NCI-H69 (cell line): ENCODE measurements at places on chromosomes 16 and 17.

DNA sequence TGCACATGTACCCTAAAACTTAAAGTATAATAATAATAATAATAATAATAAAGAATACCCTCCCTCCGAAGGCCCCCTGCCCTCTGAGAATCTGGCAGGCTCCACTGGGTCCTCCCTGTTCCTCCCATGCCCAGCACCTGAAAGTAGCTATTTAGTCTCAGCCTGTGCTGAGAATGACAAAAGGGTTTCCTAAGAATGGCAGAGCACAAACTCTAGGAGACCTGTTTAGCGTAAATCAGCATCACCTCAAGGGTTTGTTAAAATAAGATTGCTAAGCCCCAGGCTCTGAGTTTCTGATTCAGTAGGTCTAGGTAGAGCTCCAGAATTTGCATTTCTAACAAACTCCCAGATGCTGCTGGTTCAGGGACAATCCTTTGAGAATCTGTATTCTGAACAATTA is 606.8 kb upstream of the CDH11 start:
- no peak for DNase-seq

GRCh38 chr16:11835891-11836649 is 15.3 kb downstream of the RSL1D1 start:
- peak; percentile 91 for DNase-seq

DNA sequence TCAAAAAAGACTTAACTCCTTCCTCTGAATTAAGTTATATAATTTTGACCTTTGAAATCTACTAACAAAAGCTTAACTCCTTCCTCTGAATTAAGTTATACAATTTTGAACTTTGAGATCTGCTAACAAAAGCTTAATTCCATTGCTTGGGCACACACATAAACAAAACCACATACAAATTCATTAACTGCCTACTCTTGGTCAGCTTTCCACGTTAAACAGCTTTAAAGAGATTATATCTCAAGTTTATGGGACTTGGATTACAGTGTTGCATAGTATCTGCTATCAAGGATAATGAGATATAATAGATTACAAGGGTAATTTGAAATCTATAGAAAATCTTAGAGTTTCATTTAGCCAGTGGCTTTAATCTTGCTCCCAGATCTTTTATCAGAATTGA is 23.5 kb downstream of the COX10 start:
- no peak for DNase-seq

DNA sequence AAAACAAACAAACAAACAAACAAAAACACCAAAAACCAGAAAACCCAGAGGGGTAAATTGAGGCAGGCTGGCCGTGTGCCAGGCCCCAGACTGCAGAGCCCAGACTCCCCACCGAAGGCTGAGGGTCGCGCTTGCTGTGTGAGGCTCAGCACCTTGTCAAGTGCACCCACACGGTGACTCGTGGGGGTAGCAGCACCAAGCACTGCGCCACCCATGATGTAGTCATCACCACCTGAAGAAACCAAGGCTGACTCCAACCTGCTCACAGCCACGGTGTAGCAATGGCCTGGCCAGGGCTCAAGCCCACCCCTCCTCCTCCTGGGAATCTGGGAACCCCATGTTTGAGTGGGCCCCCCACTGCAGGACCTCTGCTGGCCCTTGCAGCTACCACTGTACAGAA is 11.9 kb downstream of the MCRIP1 start:
- DNase-seq, result no peak

GRCh38 chr17:57849163-57849873 is 526 bp downstream of the MRPS23 start:
- DNase-seq, result no peak

DNA sequence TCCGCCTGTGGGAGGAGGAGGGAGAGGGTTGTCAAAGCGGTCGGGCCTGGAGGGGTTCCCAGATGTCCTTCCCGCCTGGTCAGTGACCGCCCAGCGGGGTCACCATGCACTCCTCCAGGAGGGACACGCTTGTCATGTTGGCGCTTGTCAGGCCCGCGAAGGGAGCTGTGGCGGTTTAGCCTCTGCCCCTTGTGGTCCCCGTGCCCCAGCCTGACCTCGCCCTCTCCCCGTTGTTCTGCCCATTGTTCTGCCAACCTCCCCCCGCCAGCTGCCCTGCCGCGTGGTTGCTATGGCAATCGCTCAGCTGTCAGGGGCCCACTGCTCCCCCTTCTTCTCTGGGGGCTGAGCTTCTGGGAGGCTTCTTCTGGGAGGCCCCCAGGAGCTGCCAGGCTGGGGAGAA is 146.4 kb upstream of the CIBAR2 start:
- DNase-seq, result peak; percentile 50

DNA sequence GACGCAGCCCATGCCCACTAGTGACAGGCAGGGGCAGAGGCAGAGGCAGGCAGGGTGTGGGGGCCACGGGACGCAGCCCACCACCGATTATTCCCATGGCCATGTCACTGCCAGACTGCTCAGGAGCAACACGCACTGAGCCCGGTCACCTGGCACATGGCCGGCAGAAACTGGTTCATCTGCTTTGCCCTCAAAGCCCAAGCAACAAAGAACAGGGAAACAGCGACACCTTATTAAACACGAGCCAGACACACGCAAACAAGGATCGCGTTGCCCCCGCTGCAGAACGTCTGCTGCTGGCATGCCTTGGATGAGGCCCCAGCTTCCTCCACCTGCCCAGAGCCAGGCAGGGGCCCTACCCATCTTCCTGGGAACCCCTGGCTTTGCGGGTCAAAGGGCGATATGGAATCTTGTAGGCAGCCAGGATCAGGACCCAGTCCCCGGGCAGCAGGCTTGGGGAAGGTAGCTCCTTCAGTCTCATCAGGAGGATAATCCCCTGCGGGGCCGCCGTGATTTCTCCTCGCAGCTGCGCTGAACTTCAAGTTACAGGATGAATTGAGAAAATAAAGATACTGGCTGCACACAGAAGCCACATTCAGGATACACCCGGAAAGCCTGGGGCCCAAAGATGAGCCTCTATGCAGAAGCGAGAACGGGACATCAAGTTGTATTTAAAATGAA is 4.8 kb downstream of the TBC1D16 start:
- DNase-seq, result peak; percentile 66

DNA sequence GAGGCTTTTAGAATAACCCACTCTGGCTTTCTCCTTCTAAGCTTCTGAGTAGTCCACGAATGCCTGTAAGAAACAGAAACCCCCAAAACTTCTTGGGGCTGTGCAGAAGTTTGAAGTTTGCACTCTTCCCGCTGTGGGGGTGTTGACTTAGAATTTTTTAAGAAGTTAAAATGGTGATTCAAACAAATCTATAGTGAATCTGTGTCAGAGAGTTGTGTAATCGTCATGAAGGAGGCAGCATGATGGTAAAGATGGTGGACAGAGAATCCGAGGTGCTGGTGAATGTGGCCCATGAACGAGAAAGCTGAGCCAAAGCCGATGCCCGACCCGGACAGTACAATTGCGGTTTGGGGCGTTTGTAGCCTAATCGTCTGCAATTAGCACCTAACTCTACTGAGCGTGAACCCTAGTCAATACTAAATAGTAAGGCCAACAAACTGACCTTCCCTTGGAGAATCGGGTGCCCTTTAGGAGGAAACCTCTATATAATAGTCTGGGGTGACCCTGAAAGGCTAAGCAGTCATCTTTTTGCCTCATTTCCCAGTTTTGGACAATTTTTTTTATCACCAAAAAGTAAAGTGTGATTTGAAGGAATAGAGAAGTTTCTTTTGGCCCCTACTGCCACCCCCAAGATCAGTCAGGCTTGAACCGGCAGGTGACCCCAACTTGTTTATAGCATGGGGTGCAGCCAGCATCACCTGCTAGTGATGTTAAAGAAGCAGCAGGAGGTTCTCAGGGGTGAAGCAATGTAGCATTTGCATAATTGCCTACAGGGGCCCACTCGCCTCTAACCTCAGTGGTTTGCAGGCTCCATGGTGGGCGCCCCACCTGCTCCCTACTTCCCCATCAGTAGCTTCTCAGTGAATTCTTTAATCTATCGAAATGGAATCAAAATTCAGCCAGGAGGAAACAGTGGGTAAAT is 11.2 kb downstream of the IRF8 start:
- no peak for DNase-seq

DNA sequence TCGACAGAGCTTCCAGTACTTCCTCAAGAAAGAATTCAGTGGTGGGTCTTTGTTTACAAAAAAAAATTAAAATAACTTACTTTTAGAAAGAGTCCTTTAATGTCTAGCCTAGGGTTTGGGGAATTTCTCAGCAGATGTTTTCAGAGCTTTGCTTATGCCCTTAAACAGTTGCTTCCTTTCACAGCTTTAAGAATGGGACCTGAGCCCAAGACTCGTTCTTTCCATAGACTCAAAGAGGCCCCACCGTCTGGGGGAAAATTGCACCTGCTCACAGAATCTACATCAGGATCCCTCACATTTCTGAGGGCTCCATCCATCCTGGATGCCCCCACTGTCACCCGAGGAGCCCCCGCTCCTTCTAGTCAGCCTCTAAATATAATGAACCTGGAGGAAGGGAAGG is 60.0 kb downstream of the RGS9 start:
- DNase-seq, result no peak

- DNase-seq, result peak; percentile 84
Observed at GRCh38 chr17:38508954-38509771, 80.9 kb downstream of the ARHGAP23 start.

DNA sequence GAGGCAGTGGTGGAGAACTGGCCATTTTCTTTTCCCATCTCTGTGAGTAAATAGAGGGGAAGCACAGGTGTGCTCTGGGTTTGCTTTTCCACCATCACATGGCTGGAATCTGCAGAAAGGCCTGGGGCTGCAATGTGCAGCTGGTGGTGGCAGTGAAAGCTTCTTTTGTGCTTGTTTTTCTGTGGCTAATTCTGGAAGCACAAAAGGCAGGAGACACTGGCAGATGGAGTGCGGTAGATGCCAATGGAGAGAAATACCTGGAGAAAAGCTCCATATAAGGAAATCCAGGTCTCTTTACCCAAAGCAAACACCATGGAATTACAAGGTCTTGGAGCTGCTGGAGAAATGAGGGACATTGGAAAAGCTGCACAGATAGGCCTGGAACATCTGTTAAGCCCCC is 146.9 kb downstream of the HAPSTR1 start:
- DNase-seq, result peak; percentile 30

DNA sequence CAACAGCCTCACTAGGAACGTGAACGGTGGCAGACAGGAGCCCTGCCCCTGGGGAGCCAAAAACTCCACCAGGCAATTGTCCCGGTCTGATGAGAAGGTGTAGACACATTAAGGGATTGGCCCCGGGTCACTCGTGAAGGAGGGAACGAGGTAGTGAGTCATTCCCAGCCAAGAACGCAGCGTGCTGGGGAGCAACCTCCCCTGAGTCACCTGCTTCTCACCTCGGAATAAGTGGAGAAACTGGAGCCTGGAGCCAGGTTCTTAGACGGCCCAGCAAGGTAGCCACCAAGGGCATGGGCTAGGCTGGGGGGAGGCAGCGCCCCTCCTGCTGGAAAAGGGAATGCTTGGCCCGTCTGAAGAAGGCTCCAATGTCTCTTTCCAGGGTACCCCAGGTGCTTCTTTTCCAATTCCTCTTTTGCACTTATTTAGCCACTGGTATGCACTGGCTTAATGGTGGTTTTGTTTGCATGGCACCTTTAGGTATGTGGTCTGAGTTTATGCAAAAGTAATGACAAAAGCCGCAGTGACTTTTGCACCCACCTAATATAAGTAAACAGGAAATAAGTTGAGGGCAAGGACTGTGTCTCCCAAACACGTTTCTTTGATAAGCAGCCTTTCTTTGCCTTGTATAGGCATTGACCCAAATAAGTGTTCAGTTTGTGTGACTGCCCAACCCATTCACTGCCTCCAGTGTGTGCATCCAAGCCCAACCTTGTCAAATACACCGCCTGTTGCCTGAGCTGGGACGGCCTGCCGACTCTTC is 1.8 kb upstream of the HELZ start:
- DNase-seq, result peak; percentile 64

DNA sequence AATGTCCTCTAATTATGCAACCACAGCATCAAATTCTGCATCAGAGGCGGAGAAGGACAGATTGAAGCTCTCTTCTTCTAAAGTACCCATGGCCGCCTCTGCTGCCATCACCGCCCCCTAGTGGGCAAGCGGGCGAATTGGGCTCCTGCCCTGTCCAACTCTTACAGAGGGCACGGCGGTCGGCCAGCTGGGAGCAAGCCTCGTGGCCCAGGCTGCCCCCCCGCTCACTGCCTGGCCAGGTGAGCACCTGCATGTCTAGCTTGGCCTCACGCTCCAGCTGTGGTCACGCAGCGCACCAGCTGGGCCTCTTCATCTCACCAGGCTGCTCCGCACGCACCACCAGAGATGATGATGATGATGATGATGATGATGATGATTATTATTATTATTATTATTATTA is 146.1 kb upstream of the TOM1L1 start:
- DNase-seq, result peak; percentile 17

DNA sequence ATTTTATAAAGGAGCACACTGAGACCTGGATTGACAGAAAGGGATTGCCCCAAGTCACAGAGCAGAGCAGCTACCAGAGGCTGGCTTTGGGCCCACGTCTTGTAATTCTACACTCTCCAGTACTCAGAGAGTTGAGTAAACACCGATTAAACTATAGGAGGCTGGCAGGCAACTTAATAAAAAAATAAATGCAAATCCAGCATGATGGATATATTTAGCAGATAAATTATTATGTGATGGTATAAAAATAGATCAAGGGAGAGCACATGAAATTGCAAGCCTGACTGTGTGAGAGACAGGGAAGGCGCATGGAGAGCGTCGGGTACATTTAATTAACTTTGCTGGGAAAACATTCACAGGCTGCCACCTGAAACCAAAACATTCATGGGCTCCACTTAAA is 87.7 kb upstream of the CCL2 start:
- DNase-seq, result peak; percentile 91

GRCh38 chr16:84595052-84595481 is 22.8 kb downstream of the COTL1 start:
- no peak for DNase-seq

GRCh38 chr17:61746248-61746985 is 116.9 kb downstream of the BRIP1 start:
- no peak for DNase-seq

DNA sequence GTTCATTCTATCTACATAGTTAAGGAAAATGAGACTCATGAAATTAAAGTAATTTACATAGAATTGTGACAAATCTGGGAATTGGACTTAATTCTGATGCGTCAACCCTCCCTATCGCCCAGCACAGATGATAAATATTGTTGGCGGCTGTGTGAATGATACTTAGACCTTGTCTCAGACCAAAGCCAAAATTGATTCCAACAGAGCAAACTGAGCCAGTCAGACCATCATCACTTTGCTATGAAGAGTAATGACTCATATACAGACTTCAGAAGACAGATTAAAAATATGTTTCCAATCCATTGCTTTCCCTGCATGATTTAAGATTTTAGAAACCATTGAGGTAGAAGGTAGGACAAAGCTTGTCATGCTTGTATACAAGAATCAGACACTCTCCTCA is 1156.7 kb upstream of the CDH8 start:
- no peak for DNase-seq

GRCh38 chr17:51770027-51770759 is 388.3 kb downstream of the CA10 start:
- DNase-seq, result no peak

GRCh38 chr16:87570938-87571867 is 31.1 kb upstream of the JPH3 start:
- DNase-seq, result peak; percentile 65

- DNase-seq, result no peak
Observed at GRCh38 chr16:2825906-2826305, 4.2 kb upstream of the ZG16B start.
